Activated T-helper 2 cell treated with anti-CD3 and anti-CD28 coated beads, Interferon-gamma antibody, Interleukin-2, Interleukin-4, amounts not matched to agents 10 μg/mL and 5 μg/mL and 100 μg/mL, durations not matched to agents 14 hours and 24 hours and 36 hours (primary cell): ENCODE measurements at places on chromosomes 1 and 21. TPM values are rescaled to one million over a fixed set of nuclear protein-coding genes. Genes with fewer than 3 reads are reported as not detected.

DNA sequence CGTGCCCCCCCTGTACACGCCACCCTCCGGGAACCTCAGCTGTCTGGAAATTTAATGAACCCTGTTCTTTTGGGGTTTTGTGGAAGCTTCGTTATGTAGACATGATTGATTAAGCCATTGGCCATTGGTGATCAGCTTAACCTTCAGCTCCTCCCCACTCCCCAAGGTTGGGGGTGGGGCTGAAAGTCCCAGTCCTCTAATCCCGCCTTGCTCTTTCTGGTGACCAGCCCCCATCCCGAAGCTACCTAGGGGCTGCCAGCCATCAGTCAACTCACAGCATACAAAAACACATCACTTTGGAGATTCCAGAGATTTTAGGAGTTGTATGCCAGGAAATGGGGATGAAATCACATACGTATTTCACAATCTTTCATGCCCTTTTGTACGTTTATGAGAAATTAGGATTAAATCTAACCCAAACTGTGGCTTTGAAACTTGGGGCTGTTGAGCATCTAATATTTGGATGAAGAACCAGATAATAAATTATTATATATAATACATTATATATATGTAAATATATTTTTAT lies 52.3 kb downstream of the BACE2 start:
- DNase-seq: no peak

- DNase-seq: no peak
Observed at GRCh38 chr1:244439391-244440032, 12.2 kb downstream of the ADSS2 start.

DNA sequence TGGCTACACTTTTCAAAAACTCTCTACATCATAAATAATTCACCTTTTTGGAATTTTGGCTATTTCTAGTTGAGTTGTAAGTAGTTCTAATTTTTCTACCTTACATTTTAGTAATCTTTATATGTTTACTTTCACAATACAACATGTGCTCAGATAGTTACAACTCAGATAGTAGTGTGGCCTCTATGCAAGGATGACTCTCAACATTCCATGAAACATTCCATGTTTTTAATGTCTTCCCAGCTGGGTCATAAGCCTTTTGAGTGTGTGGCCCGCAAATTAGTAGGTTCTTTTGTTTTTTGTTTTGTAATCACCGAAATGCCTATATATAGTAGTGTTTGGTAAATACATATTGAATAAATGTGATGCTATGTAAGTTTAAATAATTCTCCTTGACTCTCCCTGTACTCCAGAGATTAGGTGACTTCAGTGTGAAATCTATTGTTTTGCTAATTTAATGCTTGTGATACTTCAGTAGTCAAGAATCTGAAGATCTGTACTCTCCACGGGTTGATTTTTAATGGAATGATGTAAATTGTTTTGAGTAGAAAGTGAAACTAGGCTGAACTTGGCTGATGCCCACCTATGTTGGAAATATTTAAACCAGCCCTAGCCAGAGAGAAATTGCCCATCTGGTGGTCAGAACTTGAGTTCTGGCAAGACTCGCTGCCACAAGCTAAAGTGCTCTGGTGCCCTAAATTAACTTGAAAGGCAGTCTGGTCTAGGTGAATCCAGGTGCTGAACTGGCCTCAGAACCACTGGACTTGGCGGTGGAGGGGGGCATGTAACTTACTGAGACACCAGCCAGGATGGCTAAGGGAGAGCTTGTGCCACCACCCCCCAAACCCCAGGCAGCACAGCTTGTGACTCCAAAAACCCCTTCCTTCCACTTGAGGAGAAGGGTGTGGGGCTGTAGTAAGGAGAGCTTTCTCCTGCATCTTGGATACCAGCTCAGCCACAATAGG lies 165.6 kb downstream of the USP25 start:
- DNase-seq: no peak

PDE4DIP gene
- total RNA-seq: 12.0 and 15.5 TPM in 2 replicates

- DNase-seq: no peak
Observed at GRCh38 chr1:225919906-225920305, 4.1 kb downstream of the PYCR2 start.
